T-helper 17 cell (primary cell): ENCODE measurements at places on chromosomes 7 and 10.

DNA sequence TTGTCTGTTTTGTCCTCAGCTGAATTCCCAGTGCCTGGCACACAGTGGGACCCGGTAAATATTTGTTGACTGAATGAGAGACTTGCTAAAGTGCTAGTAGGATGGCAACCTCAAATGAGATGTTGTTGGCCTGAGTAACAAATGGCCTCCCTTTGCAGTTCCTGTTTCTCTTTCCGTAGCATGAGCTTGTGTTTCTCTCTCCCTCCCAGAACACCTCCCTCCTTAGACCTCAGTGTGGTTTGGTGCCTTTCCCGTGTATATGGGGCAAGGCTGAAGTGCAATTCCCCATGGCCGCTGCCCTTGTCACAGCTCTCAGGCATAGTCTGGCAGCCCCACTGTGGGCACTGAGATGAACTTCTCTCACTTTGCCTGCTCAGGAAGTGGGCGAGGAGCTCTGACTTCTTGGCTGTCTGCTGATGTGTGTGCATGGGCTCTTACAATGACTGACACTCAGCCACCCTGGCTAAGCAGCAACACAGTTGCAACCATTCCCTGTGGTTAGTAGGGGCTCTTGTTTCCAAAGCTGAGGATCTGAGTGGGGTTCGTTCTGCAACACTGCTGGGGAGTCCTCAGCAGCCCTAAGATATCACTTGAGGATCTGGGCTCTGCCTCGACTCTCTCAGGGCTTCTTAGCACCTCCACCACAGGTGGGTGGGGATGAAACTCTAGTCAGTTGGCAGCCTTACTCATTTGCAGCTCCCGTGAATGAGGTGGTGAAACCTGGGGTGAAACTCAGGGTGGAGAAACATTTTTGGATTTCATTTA lies 136.1 kb downstream of the ICA1 start:
- peak; percentile 66 for DNase-seq

GRCh38 chr10:124346831-124347230 lies 71.9 kb downstream of the OAT start:
- DNase-seq: no peak

DNA sequence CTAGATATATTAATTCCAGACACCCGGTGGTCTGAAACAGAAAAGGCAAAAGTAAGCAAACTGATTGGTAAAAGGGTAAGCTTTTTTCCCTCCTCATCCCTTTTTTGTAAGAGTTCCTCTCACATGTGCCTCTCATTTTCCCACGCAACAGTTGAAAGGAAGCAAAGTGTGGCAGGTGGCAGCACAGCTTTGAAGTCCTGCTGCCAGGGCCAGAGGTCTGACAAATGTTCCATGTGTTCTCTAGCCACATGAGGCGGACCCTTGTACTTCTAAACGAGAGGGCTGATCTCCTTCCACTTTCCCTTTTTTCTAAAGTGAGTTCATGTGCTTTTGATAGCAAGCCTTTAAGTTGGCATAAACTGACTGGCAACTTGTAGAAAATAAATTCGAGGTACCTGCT lies 217.5 kb downstream of the POLR1F start:
- DNase-seq: no peak

- DNase-seq: no peak
These were observed 65.7 kb downstream of the MYL10 start for GRCh38 chr7:101563198-101563901.

DNA sequence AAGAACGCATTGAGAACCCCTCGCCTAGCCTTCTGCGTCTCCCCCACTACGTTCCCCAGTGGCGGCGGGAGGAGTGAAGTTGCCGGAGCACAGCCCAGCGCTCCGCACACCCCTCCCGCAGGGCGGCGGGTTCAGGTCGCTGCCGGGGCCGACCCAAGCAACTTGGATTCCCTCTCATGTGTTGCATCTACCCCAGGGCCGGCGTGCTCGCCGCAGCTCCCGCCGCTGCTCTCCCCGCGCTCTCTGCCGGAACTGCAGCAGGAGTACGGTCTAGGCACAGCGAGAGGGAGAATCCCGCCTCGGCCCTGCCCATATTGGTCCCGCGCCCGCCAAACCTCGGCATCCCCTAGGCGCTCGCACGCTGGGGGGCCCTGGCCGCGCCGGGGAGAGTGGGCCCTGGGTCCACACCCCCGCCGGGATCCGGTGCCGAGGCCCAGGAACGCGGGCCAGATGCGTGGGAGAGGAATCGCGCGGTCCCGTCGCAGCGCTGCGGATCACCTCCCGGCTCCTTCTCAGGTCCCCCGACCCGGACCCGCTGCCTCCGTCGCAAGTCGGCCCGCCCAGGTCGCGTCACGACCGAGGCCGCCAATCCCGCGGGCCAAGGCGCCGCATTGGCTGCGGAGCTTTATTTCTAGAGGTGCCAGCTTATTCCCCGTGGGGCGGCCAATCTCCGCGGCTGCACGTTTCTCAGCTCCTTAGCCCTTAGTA lies 648 bp upstream of the TMEM243 start:
- DNase-seq: peak; percentile 76

- DNase-seq: no peak
These were observed 110.3 kb downstream of the TRRAP start for GRCh38 chr7:98988641-98989040.

GRCh38 chr10:112126901-112127300 lies 56.7 kb downstream of the GPAM start:
- no peak for DNase-seq

DNA sequence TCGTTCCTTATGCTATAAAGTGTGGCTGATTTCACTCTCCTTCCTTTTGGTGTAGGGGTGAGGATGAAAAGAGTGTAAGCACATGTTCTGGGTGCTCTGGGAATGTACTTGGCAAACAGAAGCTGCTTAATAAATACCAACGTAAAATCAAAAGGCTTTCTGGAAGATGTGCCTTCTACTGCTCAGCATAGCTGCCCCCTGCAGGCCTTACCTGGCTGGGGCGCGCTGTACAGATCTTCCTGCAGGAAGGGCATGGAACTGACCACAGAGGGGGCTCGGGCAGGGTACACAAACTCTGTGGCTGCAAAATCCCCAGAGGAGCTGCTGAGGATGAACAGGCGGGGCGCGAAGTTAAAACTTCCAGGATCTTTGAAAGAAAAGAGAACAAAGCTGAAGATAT lies 169.4 kb downstream of the SVIL start:
- DNase-seq: no peak

DNA sequence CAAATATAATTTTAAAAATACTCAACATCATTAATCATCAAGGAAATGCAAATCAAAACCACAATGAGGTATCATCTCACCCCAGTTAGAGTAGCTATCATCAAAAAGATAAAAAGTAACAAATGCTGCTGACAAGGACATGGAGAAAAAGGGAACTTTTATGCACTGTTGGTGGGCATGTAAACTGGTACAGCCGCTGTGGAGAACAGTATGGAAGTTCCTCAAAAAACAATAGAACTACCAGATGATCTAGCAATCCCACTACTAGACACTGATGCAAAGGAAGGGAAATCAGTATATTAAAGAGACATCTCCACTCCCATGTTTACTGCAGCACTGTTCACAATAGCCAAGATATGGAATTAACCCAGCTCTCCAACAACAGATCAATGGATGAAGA lies 384.5 kb downstream of the PLXDC2 start:
- DNase-seq: no peak

DNA sequence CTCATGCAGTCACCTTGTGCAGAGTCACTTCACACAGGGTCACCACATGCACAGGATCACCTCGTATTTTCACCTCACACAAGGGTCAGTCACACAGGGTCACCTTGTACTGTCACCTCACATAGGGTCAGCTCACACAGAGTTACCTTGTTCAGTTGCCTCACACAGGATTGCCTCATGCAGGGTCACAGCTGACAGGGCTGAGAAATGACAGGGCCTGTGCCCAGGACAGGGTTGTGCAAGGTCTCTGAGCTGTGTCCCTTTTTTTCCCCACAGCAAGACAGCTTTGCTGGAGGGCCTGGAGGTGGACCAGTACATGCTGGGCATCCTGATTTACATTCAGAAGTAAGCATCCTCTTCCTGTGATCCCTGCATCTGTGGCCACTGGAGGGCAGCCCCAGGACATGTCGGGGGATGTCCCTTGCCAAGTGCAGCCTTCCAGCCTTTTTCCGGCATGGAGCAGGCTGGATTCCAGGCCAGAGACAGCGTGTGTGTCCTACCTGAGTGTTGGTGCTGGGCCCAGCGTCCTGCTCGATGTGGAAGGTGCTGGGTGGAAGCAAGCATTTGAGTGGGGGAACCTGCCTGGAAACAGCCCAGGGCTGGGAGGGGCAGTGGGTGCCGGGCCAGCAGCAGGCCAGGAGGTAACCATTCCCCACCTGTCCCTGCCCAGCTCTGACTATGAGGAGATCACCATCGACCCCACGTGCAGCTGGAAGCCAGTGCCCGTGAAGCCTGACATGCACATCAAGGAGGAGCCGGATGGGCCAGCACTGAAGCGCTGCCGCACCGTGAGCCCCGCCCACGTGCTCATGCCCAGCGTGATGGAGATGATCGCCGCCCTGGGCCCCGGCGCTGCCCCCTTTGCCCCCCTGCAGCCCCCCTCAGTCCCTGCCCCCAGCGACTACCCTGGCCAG lies 16.3 kb downstream of the ZMIZ2 start:
- DNase-seq: no peak

GRCh38 chr7:132152131-132152889 lies 424.0 kb downstream of the PLXNA4 start:
- DNase-seq: no peak

GRCh38 chr10:93899109-93899508 lies 5.3 kb downstream of the SLC35G1 start:
- DNase-seq: no peak

GRCh38 chr7:67595431-67596180 lies 599.0 kb downstream of the TYW1 start:
- DNase-seq: no peak

GRCh38 chr10:85599081-85599480 lies 767.5 kb downstream of the GRID1 start:
- DNase-seq: no peak

DNA sequence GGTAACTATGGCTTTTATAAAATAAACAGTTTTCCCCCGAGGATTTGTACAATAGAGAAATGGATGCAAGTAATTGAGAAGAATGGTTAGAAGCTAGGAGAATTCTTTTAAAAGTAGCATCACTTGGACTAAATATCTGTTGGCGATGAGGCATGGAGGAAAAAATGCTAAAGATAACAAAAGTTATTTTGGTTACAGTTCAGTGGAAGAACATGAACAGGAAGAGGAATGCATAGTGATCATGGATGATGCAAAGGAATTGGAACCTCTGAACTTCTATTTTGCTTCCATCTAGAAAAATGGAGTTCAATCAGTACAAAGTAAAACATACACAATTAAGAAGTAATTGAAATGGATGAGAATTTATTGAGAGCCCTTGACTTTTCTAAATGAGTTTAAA lies 32.9 kb downstream of the ENTPD1 start:
- DNase-seq: no peak

DNA sequence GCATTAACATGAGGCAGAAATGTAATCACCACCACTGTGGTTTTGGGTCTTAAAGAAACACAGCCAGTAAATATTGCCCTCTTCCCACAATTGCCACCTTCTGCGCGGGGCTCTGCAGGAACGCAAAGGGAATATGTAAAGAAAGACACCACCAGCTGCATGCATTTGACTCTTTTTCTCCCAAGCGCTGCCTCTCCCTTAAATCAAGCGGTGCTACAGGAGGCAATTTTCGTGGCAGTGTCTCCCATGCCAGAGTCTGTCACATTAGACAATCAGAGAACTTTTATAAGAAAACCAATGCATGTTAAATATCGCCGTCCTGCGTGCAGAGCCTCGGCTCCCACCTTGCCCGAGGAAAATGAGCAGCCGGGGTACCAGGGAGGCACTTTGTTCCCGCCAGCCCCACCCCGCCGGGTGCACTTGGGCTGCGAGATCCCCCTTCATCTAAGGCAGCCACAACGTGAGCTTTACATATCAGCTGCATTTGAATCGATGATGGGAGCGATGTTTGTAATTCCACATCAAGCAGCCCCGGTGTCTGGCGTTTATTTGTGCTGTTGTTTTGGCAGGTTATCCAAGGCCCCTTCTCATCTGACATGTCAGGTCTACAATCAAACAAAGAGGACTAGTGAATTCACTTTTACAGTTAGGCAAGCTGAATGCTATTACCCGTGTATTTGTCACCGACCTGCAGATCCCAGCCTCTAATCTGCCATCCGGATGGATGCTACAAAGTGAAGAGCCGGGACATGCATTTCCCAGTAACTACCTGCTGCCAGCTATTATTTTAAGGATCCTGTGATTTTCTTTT lies 72.3 kb upstream of the MGMT start:
- no peak for DNase-seq

GRCh38 chr7:121138262-121138933 lies 149.9 kb downstream of the CPED1 start:
- DNase-seq: no peak

- DNase-seq: peak; percentile 45
These were observed 11.9 kb upstream of the OPALIN start for GRCh38 chr10:96370584-96371157.

DNA sequence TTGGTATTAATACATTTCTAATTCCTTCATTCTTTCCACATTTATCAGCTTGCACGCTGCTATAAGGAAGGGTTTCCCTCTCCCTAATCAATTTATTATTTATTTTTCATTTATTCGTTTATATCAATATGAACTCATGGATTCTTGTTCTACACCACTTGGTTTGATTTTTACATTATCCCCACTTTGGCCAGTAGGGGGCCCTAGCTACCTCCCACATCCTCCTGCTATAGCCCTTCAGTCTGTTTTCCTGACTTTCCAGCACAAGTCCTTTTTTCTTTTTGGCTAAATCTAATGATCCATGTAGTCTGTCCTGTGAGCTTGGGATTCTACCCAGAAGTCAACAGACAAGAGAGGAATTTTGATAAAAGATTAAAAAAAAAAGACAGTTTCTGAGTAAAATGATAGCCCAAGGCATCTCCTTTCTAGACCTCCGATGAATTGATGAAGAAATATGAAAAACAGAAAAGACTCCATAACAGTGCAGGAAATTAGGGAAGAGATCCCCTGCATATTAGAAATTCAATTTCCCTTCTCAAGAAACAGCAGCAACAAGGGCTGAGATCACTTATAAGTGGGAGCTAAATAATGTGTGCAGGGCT lies 47.7 kb downstream of the LYZL2 start:
- DNase-seq: no peak

DNA sequence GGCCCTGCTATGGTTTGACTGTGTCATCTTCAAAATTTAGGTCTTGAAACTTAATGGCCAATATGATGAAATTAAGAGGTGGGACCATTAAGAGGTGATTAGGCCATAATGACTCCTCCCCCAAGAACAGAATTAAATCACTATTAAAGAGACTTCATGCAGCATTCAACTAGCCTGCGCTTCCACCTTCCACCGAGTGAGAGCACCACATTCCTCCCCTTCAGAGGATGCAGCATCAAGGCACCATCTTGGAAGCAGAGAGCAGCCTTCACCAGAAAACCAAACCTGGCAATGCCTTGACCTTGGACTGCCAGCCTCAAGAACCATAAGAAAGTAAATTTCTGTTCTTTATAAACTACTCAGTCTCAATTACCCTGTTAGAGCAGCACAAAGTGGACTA lies 371.1 kb upstream of the NFE2L3 start:
- DNase-seq: no peak

GRCh38 chr10:3693022-3693697 lies 91.8 kb downstream of the KLF6 start:
- no peak for DNase-seq

GRCh38 chr10:88270061-88270808 lies 312.9 kb downstream of the RNLS start:
- no peak for DNase-seq

- no peak for DNase-seq
These were observed 169.3 kb upstream of the NPSR1 start for GRCh38 chr7:34488766-34489165.
